ENCODE measurements at places on chromosomes 13 and 19. TPM values are rescaled to one million over a fixed set of nuclear protein-coding genes. Genes with fewer than 3 reads are reported as not detected.
A peak's percentile ranks its signal among the peaks of the same experiment; 100 is the strongest.

Gene CYP2A7
- total RNA-seq: not detected

Gene ICAM4
- not detected for total RNA-seq

DNA sequence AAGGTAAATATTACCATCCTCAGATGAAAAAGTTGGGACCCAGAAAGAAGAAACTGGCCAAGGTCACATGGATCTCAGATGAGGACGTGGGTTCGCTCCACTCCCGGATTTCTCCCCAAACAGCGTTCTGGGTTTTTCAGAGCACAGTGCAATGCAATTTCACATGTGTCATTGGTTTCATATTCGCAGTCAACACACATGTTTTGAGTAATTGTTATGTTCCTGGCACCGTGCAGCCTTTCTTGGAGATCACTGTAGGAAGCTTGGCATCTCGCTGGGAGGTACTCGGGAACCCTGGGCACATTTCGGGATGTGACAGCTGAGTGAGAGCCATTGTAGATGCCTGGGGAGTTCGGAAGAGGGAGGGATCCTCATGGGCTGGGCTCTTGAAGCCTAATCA is 26.2 kb upstream of the CEBPG start:
- no peak for DNase-seq

DNA sequence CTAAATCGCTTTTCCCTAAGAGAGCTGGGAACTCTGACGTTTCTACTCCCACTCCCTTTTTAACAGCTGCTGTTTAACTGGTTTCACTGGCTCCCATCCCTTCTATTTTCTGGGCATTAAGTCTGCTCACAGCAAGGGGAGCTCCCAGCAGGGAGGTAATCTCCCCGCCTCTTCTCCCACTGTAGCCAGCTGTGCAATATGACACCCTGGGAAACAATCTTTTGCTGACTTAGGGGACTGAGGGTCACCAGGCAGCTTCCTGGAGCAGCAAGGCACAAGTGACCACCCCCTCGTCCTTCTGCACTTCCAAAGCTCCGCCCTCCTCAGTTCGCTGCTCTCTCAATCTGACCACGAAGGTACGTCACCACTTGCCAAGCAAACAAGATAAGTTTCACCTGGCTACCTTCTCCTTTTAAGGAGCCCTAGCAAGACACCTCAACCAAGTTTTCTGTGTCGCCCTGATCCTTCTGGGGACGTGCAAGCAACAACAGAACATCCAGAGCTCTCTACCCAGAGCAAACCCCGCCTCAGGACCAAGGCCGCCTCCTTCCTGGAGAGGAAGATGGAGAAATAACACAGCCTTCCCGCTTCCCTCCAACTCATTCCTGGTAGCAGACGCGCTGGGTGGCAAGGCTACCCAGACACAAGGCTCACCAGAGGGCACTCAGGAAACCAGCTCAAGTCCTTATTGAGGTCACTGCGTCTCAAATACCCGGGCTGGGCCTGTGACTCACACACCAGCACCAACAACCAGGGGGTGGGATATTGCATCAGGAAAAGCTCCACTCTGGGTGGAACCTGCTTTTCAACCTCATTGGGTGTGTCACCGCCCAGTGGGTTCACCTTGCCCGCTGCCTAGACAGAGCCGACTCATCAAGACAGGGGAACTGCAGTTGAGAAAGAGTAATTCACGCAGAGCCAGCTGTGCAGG is 92.4 kb downstream of the STK24 start:
- DNase-seq: peak; percentile 69

- DNase-seq: peak; percentile 48
Observed at GRCh38 chr19:49983645-49984229, 22.8 kb upstream of the SIGLEC11 start.

DNA sequence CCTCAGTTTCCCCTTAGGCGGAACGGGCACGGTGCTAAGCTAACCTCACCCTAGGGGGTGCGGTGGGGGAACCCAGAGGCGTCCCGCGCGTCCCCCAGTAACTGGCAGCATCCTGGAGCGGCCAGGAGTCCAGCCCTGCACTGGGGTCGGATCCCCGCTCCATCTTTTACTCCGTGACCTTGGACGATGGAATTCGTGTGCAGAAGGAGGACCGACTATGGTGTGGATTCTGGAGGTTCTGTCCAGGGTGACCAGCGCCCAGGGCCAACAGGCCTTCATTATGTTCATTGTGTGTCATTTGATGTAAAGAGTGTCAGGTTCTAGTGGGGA is 630 bp downstream of the SPPL2B start:
- DNase-seq: no peak

- DNase-seq: no peak
Observed at GRCh38 chr13:101565317-101565716, 112.8 kb downstream of the ITGBL1 start.

DNA sequence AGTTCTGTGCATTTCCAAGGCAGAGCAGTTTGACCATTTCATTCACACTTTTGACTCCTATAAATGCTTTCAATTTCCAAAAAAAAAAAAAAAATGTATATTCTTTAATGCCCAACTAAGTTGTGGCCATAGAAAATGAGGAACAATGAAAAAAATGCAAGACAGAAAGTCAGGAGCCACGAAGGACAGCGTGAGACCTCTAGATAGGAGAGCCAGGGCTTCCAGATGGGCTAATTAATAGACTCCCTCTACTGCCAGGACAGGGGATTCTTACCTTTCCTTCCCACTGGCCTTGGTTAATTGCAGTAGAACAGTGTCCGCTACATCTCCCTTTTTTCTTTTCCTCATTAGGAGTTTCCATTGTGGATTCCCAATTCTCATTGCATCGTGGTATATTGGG is 8.6 kb downstream of the FPR3 start:
- no peak for DNase-seq

- DNase-seq: peak; percentile 98
Observed at GRCh38 chr19:16293118-16294091, 31.2 kb upstream of the KLF2 start.

GRCh38 chr13:99007414-99007986 is 29.6 kb upstream of the DOCK9 start:
- DNase-seq: no peak

GRCh38 chr13:95156208-95156607 is 145.0 kb downstream of the ABCC4 start:
- no peak for DNase-seq

Gene SLAIN1
- 20.9 TPM for total RNA-seq

- no peak for DNase-seq
Observed at GRCh38 chr13:99059498-99060075, 81.7 kb upstream of the DOCK9 start.

DNA sequence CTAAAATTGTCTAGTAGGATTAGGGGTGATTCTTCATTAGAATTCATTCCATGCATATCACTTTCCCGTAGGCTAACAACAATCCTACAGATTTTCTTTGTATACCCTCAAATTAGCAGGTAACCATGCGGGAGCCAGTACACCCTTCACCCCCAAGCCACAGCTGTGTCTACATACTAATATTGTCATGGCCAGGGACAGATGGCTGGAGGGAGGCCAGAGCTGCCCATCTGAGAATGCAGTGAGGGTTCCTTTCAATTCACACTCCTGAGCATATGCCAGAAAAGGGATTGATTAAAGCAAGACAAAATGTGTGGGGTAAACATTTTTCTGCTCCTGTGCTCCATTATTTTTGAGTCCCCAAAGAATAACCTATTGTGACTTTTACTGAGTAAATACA is 68.9 kb downstream of the FREM2 start:
- no peak for DNase-seq

DNA sequence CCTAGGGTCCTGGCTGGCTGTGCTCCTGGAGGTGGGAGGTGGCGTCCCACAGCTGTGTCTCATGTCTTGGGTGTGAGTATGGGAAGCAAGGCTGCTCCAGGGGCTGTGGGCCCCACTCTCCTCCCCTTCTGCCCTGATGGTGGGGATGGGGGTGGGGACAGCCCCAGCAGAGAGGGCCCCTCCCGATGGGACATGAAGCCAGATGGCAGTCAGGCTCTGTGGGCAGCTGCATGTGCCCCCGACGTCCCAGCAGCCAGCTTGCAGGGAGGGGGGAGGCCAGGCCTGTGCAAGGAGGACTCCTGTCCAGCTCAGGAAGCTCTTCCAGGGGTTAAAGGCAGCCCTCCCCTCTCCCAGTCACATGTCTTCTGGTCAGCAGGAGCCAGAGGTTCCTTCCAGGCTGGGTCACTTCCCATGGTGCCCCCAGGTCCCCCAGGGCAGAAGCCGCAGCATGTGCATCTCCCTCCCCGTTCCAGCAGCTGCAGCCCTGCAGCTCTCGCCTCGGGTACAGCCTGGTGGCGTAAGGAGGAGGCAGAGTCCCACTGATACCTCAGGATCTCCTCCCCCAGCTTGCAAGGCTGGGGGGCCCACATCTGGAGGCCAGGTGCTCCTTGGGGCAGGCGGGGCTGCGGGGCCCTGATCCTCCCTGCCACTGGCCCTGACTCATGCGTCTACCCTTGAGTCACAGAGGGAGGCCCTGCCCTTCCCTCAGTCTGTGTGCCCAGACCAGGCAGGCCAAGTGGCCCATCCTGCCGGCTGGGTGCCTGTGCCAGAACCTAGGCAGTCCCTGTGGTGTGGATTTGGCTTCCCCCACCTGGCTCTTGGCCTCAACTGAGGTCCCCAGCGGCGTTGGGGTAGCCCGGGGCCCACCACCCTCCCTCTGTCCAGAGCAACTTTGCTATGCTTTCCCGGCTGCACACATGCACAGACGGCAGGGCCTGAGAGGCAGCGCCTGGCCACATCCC is 13.0 kb downstream of the YIPF2 start:
- no peak for DNase-seq

DNA sequence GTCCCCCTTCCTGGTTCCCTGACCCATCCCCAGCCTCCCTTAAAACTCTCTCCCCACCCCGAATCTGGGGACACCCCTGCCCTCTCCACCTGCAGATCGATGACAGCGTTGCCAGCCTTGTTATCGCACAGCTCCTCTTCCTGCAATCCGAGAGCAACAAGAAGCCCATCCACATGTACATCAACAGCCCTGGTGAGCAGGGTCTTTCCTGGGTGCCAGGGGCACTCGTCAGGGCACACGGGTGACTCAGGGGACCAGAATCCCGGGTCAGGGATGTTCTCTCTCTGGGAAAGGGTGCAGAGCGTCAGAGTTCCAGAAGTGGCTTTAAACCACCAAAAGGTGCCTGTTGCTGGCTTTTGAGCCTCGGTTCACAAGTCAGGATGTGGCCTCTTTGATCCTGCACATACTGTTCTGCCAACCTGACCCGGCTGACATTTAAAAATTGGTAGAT is 1.0 kb downstream of the CLPP start:
- DNase-seq: no peak

DNA sequence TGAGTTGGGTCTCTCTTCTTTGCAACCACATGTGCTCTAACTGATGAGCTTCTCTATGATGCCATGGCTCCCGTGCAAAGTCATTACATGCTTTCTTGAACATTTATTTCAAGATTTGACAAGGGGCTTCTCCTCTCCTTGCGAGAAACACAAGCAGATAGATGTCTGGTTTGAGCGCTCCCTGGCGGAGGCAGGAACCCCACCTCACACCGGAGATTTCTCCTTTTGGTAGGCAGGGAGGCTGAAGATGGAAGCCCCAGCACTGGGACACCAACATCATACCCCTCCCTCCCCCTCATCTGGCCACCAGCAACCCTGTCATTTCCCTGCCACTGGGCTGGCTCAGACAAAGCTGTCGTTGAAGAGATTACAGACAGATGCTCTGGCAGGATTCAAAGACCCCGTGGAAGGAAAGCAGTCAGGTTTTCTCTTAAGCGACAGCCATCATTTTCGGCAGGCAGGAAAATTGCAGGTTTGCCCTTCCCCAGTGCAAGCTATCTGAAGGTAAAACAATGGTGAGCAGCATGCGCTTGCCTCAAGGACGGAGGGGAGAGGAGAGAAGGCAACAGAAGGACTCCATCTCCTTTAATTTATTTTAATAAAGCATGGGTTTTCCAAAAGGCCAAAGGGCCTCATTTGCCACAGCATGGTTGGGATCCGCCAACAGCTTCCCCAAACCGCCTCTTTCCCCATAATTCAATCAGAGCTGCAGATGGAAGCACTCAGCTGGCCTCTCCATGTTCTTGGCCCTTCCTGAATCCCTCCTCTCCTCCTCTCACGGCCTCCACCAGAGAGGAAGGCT is 344.1 kb upstream of the TSHZ3 start:
- no peak for DNase-seq

DNA sequence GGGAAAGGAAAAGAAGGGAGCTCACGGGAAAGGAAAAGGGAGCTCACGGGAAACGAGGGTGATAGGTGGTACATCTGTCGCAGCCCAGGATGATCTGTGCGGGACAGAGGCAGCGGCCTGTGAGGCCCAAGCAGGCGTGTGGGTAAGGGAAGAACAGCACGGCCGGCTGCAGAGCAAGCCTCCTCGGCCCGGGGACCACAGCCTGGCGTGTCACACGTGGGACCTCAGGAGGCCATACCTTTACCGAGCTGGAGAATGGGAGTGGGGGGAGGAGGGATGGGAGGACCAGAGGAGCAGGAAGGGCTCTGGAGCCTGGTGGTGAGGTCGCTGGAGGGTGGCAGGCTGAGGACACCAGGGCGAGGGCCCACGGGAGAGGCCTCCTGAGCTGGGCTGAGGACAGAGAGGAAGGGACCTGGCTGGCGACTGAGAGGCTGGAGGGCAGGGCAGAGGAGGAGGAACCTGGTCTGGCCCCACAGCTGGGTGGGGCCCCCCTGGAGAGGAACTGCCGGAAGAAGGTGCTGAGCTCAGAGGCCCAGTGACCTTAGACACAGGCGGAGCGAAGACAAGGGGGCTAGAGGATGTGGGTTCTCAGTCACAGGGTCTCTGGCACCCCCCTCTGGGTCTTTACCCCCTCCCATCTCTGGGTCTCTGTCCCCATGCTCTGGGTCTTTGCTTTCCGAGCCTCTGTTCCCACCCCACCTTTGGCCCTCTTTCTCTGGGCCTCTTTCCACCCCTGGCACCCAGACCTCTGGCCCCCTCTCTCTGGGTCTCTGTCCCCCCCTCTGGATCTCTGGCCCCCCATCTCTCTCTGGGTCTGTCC is 2.9 kb upstream of the FTL start:
- DNase-seq: no peak

DNA sequence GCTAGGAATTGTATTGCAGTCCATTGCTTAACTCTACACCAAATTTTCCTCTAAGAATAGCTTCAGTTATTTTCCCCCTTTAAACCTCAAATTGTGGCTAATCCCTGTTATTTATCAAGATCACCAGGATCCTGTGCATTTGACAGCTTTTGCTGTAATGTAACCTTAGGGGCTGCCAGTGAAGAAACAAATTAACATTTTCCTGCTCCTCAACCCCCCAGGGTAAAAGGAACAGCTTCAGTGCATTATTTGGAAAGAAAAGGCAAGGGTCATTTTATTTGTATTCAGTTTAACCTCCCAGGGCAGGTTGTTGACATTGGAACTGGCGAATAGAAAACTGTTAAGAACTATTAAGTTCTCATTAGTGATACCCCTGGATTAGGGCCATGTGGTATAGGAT is 57.0 kb downstream of the PCDH20 start:
- DNase-seq: no peak

GRCh38 chr19:34104096-34104495 is 68.2 kb upstream of the LSM14A start:
- no peak for DNase-seq

Gene PCDH17
- 27.6 TPM for total RNA-seq

Gene CRB3
- 10.2 TPM for total RNA-seq

Gene CABP5
- not detected for total RNA-seq

Gene ZNF57
- total RNA-seq: 7.7 TPM

GRCh38 chr13:78265098-78265497 is 338.3 kb downstream of the POU4F1 start:
- no peak for DNase-seq

All from uterus (tissue), 4 donors.